ENCODE measurements at places on chromosomes 2 and 18. TPM values are rescaled to one million over a fixed set of nuclear protein-coding genes. Genes with fewer than 3 reads are reported as not detected.
A peak's percentile ranks its signal among the peaks of the same experiment; 100 is the strongest.

GRCh38 chr2:96427917-96428316 lies 77.2 kb downstream of the NEURL3 start:
- no peak overlapping the region for H3K4me3 ChIP-seq
- H3K27me3 ChIP-seq: no peaks in the 10 kb centered on the region
- peak; percentile 51 for DNase-seq
- no peaks in the 10 kb centered on the region for H3K4me1 ChIP-seq
- H3K36me3 ChIP-seq: no peaks in the 10 kb centered on the region

DNA sequence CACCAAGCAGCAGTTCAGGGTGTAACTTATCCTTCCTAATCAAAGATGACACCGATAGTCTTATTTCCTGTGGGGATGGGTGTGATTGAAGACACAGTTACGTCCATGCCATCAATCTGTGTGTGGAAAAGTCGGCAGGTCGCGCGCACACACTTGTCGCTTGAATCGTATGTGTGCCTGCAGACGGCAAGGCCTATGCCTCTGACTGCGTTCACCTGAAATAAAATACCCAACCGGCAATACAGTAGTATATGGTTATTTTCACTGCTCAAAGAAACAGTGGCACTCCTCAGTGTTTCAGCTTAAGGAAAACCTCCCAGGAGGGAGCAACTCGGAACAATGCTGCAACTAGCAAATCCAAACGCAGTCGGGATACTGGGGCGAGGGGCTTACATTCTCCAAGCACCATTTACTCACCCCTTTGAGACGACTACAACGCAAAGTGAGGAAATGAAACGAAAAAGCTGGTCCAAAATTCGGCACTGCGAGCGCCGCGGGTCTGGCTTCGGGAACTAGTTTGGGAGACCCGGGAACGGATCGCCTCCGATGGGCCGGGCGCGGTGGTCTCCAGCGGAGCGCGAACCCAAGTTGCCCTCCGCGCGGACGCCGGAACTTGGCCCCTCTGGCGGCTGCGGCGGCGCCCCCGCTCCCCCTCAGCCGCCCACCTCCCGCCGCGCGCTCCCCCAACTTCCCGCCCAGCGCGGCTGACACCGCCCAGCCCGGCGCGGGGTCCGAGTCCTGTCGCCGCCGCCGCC lies 675 bp downstream of the PRKD3 start:
- no peaks in the 10 kb centered on the region for H3K27me3 ChIP-seq
- H3K4me1 ChIP-seq: peaks cover 7% of the 10 kb centered on the region

GRCh38 chr2:29193681-29194080 lies 78.5 kb downstream of the CLIP4 start:
- H3K27me3 ChIP-seq: no peaks in the 10 kb centered on the region
- DNase-seq: no peak
- no peaks in the 10 kb centered on the region for H3K36me3 ChIP-seq

- H3K27ac ChIP-seq: no peak overlapping the region
- H3K27me3 ChIP-seq: no peaks in the 10 kb centered on the region
- H3K4me1 ChIP-seq: peaks cover 20% of the 10 kb centered on the region
- H3K4me3 ChIP-seq: no peak overlapping the region
- DNase-seq: no peak
- H3K36me3 ChIP-seq: no peaks in the 10 kb centered on the region
These were observed 79.1 kb downstream of the MOGAT1 start for GRCh38 chr2:222750533-222750932.

Gene EFHD1
- 4.2 TPM for total RNA-seq

Gene ITPRIPL1
- total RNA-seq: 2.0 TPM

Gene CHRND
- total RNA-seq: not detected

Gene XDH
- total RNA-seq: 4.0 TPM

All from hepatocyte (in vitro differentiated cells).